ENCODE measurements at places on chromosomes 7 and 10.

GRCh38 chr10:6310977-6311376, 108.2 kb downstream of the PFKFB3 start:
- DNase-seq = no peak

DNA sequence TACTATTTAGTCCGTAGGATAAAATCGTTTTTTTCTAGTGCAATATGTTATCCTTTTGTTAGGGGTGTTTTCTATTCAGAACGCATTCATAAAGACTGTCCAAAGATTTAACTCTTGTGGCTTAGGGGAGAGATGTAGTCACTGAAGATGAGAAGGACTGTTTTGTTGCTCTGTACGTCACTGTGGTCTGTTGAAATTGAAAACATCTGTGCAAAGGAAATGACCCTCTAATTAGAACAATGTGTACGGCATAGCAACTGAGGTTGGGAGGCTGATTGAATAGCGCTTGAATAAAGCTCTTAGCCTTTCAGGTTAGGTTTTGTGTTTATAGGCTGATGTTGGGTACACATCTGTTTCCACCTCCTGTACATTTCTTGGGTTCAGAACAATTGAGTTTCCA, 453.4 kb upstream of the AKR1E2 start:
- no peak for DNase-seq

GRCh38 chr10:51763746-51764145, 64.4 kb upstream of the CSTF2T start:
- no peak for DNase-seq

- DNase-seq = no peak
Measured at GRCh38 chr7:138713191-138713590, 12.0 kb upstream of the SVOPL start.

- no peak for DNase-seq
Measured at GRCh38 chr7:36300696-36301350, 88.8 kb upstream of the ANLN start.

DNA sequence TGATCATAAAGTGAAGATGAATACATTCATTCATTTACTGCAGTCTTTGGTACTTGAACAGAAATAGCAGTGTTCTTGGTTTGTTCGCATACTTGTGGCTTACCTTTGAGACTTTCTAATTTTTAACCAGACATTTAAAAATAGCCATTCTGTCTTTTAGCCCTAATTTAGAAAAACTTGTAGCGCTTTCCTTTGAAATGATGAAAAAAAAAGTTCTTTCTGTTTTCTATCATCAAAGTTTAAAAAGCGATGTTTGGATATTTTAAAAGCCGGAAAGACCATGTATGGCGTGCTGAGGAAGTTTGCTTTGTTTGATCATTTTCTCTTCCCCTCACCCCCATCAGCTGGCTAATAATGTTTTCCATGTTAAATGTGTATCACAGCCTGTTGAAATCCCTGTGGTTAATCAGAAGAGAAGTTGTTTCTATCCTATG, 116.3 kb downstream of the CUX1 start:
- no peak for DNase-seq

DNA sequence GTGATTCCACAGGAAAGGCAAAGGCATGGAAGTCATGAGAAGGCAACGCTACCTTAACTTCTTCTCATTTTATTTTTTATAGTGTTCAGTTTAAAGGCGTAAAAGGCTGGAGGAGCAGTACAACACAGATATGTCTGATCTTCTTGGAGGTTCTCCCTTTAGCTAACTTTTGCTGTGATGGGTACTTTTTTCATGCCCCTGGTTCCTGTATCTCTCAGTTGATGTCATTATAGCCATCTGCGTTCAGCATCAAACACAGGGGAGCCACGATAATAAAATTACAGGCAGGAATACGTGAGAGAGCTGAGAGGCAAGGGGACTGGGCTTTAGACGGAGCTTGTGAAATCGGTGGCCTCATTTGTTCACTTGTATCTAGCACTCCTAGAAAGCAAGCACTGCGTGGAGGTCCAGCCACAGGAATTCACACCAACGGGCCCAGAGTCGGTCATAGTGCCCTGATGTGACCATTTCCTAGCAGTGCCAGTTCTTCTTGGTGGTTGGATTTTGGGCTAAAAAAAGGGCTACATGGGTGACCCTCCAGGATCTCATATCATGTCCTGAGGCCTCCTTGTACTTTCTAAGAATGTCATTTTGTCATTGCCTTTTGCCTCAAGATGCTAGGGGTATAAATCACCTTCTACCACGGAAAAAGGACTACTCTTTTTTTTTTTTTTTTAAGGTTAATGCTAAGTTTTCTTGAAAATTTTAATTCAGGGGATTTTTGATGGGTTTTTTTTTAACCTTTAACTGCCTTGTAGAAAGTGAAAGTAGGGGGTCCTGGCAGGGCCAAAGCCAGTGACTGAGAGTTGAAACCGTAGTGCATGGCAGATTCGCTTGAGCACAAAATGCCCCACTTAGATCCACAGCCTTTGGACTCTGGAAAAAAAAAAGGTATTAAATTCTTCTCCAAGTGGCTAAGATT, 191.5 kb downstream of the CELF2 start:
- DNase-seq = peak; percentile 40

- DNase-seq = no peak
Measured at GRCh38 chr7:13989126-13989948, at the start of gene ETV1. ETV1 (minus strand) TSS chr7:13989666; CDS start chr7:13989052, 614 bp downstream.

DNA sequence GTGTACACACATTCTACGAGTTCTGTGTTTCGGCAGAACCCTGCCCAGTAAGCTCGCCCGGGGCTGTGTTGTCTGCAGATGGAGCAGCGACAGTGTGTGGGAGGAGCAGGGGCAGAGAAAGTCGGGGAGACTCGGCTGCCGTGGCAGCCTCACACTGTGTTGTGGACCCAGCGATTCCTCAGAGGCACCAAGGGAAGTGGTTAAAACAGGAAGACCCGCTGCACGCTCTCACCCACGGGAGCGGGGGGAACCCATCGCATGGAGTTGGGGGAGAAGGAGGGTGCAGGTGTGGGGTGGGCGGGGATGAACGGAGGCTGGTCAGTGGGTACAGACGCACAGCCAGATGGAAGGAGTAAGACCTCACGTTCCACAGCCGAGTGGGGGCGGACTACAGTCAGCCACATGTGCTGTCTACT, 250.2 kb downstream of the ELFN1 start:
- no peak for DNase-seq

DNA sequence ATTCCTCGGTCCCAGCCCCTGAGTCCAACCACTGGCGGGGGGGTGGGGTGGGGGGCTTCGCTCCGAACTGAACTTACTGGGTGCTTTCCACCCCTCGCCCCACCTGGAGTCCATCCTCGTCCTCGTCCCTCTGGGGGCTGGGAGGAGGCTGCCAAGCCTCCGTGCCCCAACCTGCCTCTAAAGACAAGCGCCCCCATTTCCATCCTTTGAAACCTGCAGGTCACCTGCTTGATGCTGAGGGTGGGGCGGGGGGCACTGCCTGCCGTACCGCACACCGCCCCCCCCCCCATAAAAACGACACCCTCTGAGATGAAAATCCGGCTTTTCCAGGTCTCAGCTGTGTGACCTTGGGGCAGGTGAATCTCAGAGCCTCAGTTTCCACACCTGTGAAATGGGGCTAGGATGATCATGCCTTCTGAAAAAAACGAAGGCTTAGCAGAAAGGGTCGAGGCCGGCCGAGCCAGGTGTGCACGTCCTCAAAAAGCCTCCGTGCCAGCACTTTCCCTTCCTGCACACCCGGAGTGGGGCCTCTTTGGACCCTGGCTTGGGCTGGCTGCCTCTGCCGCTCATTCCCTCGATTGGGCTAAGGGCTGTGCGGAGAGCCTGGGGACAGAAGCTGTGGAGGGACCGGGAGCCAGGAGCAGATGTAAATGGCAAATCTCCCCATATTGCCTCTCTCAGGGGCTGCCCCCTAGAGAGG, 967 bp downstream of the ELFN1 start:
- DNase-seq = no peak

DNA sequence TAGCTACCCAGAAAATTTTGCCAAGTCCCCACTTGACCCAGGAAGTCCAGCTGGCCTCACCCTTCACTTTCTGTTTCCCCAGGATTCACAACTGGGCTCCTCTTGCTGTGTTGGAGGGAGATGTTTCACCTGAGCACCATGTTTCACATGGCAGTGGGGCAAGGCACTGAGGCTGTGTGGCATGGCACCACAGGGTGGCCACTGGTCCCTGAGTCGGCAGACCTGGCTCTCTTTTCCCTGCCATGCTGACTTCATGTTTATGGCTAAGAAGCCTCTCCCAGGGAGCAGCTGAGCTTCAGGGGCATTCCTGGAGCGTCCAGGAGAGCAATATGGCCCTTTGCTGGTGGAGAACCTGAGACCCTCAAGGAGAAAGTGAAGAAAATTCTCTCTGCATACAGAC, 266.9 kb downstream of the RPS24 start:
- DNase-seq = no peak

DNA sequence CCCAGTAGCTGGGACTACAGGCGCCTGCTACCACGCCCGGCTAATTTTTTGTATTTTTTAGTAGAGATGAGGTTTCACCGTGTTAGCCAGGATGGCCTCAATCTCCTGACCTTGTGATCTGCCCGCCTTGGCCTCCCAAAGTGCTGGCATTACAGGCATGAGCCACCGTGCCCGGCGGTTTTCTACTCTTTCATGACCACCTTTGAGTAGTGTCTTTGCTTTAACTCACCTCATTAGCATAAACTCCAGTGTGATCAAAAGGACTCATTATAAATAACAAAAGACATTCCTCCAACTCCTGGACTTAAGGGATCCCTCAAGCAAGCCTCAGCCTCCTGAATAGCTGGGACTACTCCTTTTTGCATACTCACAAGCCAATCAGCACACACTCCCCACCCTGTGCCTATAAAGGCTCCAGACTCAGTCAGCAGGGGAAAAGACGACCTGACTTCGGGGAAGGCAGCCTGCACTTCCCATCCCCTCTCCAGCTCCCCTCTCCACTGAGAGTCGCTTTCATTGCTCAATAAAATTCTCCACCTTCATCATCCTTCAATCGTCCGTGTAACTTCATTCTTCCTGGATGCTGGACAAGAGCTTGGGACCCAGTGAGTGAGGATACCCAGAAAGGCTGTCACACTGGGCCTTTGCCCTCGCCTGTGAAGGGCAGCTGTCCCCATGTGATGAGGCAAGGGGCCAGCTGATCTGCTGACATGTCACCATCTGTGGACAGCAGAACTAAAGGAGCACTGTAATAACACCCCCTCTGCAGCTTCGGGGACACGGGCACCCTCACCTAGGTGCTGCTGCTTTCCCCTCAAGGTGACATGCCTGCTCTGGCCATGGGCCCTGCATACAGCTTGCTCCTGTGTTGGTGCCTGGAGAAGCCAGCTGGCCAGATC, 35.0 kb upstream of the EIF4H start:
- DNase-seq = no peak

DNA sequence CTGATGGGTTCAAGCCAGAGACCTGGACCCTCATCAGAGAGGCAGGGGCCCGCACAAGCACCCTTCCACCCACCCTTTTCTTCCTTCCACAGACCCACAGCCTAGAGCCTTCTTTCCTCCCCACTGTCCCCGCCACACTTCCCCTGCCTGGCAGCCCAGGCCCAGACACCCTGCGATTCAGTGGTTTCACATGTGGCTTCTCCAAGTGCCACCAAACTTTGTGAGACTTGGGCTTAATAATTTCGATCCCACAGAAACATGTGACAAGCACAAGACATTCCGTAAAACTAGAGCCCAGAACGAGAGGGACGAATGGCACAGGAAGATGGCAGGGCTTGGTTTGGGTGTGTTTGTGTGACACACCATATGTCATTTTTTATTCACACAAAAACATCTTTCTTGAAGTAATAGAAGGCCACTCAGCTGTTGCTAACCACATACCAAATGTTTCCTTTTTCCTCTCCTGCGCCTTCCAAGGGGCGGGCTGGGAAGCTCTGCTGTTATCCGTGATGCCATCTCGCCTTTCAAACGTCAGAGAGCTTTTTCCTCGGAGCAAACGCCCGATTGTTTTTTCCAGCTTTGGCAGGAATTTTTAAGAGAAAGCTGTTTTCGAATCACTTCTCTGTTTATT, 162.9 kb downstream of the GRK5 start:
- DNase-seq = no peak

DNA sequence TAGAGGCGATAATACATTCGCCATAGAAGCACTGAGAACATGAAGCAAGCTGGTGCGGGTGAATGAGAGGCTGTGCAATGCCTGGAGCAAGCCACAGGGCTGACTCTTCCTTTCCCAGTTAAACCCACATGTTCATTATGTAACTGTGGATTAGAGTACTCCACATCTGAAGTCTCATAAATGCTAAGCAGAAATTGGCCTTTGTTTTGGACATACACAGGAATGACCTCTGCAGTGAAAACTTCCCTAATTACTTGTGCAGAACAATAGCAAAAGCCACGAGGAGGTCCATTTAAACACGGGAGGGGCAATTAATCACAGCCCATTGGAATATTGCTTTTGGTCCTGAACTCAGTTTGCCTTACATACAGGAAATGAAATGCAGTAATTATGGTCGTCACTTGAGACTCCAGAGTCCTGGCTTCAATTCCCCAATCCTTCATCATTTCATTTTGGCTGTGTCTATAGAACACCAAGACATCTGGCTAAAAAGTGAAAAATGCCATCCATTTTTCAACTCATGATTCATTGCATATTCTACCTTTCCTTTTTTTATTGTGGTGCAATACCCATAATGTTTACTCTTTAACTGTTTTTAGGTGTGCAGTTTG, 78.7 kb upstream of the CXCL12 start:
- DNase-seq = no peak

- no peak for DNase-seq
Measured at GRCh38 chr7:111183321-111183720, 92.4 kb downstream of the LRRN3 start.

DNA sequence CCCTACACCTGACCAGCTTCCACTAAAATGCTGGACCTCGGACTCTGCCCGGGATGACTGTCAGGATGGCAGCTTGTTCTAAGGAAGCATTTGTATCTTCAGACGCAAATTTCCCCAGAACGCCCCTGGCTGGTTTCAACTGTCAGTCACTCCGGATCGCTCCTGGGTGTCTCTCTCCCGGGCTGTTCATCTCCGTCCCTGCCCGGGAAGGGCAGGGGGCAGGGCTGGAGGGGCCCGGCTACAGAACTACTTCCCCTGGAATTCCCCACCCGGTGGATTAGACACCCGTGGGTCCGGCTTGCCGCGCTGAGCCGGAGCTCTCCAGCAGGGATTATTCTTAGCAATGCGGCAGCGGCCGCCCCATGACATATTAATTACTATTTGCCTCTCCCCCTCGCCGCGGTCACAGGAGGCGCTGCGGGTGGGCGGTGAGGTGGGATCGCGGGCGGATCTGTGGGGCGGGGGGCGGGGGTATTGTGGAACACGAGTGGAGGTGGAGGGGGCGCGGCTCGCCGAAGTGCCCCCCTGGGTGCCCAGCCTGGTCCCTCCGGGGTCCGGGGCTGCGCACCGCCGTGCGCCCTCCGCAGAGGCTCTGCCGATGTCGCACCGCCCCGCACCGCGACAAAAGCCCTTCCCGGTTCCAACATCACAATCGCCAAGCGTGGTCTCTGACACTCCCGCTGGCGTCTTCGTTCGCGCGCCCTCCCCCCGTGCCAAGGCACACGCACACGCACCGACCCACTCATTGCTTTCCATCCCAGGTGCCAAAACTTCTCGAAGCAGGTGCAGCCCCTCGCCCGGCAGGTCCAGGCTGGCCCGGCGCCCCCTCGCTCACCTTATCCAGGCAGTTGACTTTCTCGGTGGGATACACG, 276.1 kb upstream of the NEBL start:
- no peak for DNase-seq
